Neural progenitor cell (in vitro differentiated cells): ENCODE measurements at places on chromosomes 5 and 9. TPM values are rescaled to one million over a fixed set of nuclear protein-coding genes. Genes with fewer than 3 reads are reported as not detected.

The TMEM171 gene
- not detected in 2 replicates for total RNA-seq

GRCh38 chr5:110104726-110105669, 415.3 kb downstream of the MAN2A1 start:
- H3K4me1 ChIP-seq, result peaks cover 29% of the 10 kb centered on the region
- no peaks in the 10 kb centered on the region for H3K36me3 ChIP-seq
- DNase-seq, result no peak

- no peak overlapping the region for H3K27ac ChIP-seq
- H3K4me1 ChIP-seq, result peaks cover 11% of the 10 kb centered on the region
Observed at GRCh38 chr9:88015606-88016005, 41.3 kb upstream of the CDK20 start.

- H3K27ac ChIP-seq, result no peak overlapping the region
- no peak for DNase-seq
- H3K36me3 ChIP-seq, result no peaks in the 10 kb centered on the region
Observed at GRCh38 chr9:122355336-122355875, 15.4 kb upstream of the PTGS1 start.

- no peak overlapping the region for H3K4me3 ChIP-seq
- H3K4me1 ChIP-seq, result peaks cover 15% of the 10 kb centered on the region
- no peak overlapping the region for H3K27ac ChIP-seq
Observed at GRCh38 chr9:84940294-84940693, 270.8 kb downstream of the NTRK2 start.
